ENCODE measurements at places on chromosomes 12 and 14.

DNA sequence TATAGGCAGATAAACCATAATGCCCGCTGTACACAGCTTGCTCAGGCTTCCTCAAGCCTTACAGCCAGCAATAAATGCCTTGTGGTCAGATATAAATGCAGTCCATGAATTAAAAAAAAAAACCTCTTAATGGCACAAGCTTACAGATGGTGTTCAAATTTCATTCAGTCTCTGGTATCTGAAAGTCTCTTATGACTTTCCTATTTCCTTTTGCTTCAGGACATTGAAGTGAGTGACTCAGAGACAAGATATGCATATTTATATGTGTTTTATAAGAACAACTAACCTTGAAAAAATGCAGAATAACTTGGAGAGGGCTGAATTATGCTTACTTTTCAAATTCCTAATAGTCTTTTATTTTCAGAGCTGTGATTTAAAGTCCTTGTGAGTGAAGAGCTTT is 426.9 kb upstream of the MIS18BP1 start:
- DNase-seq, result no peak

DNA sequence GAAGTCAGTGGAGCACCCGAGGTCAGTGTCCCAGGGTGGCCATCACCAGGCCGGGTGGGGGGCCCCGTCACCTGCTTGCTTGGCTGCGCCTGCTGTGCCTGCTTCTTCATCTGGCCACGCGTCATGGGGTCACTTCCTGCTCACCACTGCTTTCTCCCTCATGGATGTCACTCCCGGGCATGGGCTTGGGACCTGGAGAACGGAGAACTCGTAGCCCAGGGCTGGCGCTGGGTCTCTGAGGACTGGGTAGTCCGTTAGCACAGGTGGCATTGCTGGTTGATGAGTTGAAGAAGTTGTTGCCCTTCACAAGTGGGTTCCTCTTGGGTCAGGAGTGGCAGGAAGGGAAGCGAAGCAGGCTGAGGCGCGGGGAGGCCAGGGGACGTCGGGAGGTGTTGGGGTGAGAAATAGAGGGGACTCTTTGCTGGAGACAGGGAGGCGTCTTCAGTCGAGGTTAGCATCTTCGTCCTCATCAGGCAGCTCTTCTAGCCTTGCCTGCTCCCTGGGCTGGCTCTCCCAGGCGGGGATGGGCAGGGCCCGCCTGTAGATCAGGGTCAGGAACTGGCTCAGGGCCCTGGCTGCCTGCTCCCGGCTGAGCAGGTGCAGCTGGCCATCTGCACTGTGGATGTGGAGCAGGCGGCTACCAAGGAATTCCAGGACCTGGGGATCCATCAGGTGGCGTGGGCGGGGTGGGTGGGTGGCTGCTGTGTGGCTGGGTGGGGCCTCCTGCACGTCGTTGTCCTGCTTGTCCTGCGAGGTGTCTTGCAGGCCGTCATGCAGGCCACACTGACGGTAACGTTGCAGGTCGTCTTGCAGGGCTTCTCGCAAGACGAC is 23.0 kb downstream of the RTL1 start:
- DNase-seq, result no peak

GRCh38 chr12:24113701-24114100 is 164.2 kb upstream of the SOX5 start:
- no peak for DNase-seq

GRCh38 chr12:75782069-75782581 is 249.5 kb downstream of the PHLDA1 start:
- DNase-seq, result no peak

DNA sequence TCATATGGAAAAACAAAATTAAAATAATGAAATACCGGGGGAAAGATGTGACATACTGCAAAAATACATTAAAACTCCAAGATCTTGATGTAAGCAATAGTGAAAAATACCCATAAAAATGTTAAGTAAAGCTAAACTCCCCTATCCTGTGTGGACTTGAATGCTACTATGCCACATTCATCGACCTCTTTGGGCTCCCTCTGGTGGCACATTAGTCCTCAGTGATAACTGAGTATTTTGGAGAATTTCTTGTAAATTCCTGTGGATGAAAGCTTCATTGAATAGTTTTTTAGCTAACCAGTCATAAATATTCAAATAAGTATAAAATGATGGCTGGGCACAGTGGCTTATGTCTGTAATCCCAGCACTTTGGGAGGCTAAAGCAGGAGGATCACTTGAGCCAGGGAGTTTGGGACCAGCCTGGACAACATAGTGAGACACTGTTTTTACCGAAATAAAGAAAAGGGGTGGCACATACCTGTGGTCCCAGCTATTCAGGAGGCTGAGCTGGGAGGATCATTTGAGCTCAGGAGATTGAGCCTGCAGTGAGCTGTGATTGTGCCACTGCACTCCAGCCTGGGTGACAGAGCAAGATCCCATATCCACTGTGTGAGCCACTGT is 42.4 kb upstream of the SGPP1 start:
- DNase-seq, result peak; percentile 50

DNA sequence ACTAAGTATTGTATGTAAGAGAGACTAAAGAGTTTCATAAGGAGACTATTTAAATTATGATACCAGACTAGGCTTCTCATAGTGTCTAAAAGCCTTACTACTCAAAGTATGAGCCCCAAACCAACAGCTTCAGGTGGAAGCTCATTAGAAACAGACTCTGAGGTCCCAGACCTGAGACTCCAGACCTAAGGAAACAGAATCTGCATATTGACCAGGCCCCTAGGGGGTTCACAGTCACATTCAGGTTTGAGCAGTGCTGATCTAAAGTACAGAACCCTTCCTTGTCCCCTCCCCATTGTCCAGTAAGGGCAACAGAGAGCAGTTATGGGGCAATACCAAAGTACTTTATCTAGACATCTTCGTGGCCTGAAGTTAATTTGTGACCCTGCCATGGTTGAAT is 87.7 kb downstream of the SSPN start:
- no peak for DNase-seq

GRCh38 chr14:80637756-80638619 is 303.6 kb downstream of the CEP128 start:
- DNase-seq, result no peak

- DNase-seq, result no peak
Observed at GRCh38 chr12:4979737-4980136, 63.9 kb upstream of the KCNA5 start.

- no peak for DNase-seq
Observed at GRCh38 chr14:49915085-49915484, 22.2 kb downstream of the ARF6 start.

- DNase-seq, result peak; percentile 89
Observed at GRCh38 chr12:16385782-16386646, 38.6 kb downstream of the MGST1 start.

Data from brain (organoid and tissue), 16 donors.